ENCODE measurements at places on chromosomes 3 and 15.
A peak's percentile ranks its signal among the peaks of the same experiment; 100 is the strongest.

- no peak for DNase-seq
These were observed 136.3 kb downstream of the GHSR start for GRCh38 chr3:172312001-172312400.

GRCh38 chr3:101913168-101913567 is 63.9 kb downstream of the NFKBIZ start:
- peak; percentile 65 for DNase-seq

GRCh38 chr15:69141286-69141701 is 19.1 kb upstream of the GLCE start:
- no peak for DNase-seq

- no peak for DNase-seq
These were observed 32.1 kb upstream of the TJP1 start for GRCh38 chr15:29854413-29854812.

GRCh38 chr3:130517602-130518001 is 625 bp downstream of the COL6A6 start:
- peak; percentile 13 for DNase-seq

All from astrocyte of the spinal cord (primary cell).